ENCODE measurements at places on chromosomes 2 and 18.

DNA sequence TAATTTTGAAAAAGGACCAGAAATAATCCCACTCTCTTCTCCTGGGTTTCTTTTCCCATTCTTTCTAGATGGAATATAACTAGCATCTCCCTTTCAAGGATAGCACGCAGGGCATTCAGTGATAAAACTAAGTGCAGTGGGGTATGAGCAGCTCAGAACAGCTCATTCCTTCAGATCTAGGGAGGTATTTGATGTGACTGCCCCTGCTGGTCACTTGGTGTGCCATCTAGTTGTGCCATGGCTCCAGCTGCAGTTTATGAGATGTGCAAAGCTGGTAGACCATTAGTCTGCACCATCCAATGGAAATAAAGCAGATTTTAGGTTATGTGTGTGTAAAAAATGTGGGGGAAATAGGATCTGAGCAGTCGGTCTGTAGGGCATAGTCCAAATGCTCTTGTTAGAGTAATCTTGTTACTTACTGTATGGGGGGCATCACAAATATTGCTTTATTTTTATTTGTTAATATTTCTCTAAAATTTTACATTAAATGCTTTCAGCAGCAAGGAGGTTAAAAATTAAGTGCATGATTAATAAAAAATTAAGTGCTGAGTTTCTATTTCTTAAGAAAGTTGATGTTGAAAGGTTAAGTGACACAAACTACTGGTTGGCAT, 38.9 kb downstream of the CTAGE1 start:
- no peak for DNase-seq

- no peak for DNase-seq
These were observed 61.4 kb upstream of the RTN4 start for GRCh38 chr2:55111570-55112228.

GRCh38 chr2:172105471-172106107, 2.9 kb upstream of the DLX2 start:
- DNase-seq = no peak

GRCh38 chr2:34705551-34706247, 1106.6 kb upstream of the FAM98A start:
- DNase-seq = no peak

GRCh38 chr2:76491503-76491902, 780.8 kb upstream of the GCFC2 start:
- no peak for DNase-seq

DNA sequence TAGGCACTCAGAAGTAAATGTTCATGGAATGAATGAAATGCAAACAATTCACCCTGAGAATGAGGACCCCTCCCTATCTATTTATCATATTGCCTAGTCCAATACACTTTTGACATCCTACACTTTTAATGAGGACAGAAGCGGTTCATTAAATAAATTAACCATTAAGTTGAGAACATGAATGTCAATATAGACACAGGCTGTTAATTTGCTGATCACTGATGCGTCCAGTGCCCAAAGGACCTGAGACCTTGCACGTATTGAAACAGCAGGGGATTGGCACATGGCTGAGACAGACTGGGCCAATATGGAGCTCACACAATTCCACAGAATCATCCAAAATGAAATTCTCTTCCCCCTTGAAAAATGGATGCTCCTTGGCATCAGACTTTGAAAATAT, 430.0 kb downstream of the SLC4A3 start:
- no peak for DNase-seq

DNA sequence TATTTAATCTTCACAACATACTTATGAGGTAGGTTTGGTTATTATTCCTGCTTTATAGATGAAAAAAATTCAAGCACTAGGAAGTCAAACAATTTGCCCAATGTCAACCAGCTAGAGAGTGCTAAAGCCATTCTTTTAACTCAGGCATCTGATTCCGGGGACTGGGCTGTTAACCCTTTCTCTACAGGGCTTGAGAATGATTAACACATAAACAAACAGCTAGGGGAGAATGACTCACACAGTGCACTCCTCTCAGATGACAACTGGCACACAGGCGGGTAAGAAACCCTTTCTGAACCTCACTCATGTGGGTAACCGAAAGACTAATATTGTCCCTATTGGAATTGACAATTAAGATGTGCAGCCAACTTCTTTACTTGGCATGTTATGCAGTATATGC, 86.3 kb upstream of the FSHR start:
- no peak for DNase-seq

DNA sequence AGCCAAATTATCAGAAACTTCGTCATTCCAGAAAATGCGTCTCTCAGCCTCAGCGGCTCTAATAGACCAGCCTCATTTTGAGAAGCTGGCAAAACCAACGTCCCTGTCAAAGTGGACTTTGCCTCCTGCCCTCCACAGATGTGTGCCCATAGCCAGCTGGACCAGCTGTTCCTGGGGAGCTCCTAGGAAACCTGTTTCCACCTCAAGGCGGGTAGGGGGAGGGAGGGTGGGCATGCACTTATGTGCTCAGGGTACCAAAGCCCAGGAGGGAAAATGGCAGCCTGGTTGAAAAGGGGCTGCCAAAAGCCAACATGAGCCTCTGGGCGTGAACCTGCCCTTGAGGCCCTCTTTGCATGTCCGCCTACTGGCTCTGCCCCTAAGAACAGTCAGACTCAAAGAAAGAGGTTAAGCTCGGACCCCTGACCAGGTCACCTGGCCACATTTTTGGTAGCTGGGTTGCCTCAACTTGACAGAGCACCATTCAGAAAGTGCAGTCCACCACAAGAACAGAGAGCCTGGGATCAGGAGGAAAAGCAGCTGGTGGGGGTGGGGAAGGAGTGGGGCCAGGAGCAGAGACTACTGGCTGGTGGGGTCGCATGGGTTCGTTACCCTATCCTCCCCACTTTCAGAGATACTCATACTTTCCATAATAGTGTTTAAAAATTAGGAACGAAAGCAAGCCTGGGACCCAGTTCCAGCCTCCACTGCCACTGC, 3.5 kb downstream of the PER2 start:
- no peak for DNase-seq

DNA sequence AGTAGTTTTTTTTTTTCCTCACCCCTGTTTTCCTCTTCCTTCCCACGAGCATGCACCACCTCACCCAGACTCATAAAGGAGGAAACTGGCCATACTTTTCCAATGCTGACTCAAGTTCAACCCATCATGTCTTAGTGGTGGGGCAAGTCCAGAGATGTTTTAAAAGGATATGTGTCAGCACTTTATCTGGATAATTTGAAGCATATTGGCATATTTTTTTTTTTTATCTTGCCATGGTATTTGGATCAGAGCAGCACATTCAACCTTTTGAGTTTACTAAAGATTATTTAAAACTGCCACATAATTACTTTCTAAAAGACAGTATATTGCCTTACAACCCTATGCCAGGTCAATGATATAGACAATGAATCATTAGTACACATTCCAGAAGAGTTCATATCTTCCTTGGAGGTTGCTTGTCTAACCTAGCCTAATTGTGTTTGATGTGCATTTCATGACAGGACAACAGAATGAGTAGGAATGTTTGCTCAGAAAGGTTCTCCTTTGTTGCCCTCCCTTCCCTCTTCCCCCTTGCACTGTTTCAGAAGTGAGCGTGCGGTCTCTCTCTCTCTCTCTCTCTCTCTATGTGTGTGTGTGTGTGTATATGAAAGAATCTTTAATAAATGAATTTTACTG, 950.7 kb upstream of the FAM98A start:
- DNase-seq = no peak

GRCh38 chr2:36677386-36677785, 19.1 kb upstream of the VIT start:
- no peak for DNase-seq

DNA sequence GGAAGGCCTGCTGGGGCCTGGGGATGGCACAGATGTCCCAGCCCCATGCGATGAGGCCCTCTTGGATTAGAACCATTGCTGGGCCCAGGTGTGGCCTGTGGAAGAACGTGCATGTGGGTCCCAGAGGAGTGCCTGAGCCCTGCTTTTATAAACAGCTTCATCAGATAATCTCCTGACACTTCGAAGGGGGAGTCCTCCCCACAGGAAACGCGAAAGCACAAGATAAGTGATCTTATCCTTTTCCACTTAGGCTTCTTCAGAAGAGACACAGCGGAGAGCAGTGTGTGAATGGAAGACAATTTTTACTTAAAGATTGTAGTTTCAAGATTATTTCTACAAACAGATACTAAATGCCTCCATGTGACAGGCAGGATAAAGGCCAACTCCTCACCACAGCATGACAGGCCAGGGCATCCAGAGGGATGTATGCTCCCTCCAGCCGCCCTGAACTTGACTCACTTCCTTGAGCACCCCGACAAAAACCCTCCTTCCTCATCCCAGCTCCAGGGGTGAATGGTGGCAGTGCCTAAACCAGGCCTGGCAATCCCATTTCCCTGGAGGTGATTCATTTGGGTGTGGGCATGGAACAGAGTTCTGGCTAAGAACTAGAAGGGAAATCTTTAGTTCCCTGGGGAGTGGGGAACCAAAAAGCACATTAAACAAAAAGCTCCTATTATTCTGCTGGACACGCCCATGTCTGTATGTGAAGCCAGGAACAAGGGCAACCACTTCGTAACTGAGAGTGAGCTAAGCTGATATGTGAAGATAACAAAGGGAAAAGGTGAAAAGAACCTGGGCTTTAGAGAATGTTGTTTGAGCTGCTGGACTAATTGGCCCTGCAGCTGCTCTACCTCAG, 56.2 kb upstream of the TMEM163 start:
- DNase-seq = no peak

- no peak for DNase-seq
These were observed 1752.9 kb upstream of the CELF4 start for GRCh38 chr18:39318462-39318861.

GRCh38 chr2:19746137-19746600, 155.6 kb downstream of the TTC32 start:
- no peak for DNase-seq

DNA sequence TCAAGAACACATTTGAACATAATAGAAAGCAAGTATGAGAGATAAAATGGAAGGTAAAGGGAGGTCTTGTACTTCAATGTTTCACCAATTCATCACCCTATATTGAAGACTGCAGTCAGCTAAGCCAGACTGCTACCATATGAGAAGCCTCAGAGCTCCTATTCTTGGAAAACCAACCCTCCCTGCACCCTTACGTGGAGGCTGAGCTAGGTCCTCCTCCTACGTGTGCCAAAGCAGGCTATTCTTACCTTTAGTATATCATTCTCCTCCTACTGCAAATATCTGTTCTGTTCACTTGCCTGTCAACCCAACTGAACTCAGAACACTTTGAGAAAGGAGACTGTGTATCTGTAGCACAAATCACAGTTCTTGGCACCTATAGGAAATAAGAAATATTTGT, 255.8 kb upstream of the HNRNPA3 start:
- no peak for DNase-seq

DNA sequence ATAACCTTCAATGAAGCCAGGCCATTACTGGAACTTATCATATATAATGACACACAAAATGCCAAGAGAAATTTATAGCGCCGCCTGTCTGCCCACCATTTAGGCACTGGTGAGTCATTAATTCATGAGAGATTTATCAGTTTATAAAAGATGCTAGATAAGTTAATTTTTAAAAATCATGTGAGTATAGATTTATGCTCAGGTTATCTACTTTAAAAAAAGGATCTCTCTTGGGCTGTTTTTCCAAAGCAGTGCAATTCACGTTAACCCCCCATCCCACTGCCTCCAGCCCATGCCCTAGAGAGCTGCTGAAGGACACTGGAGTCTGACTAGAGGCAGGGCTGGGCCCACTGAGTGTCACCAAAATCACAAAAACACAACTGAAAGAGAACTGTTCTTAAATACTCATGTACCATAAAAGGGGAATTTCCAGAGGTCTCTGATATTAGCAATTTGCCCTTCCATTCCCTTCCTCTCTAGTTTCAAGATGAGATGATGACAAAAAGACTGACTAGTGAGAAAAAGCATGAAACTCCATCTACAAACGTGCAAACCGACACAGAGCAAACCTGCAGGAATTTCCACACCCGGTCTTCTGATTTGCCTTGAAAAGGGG, 160.8 kb downstream of the BCL2 start:
- no peak for DNase-seq

GRCh38 chr18:76672627-76673026, 149.7 kb upstream of the ZNF236 start:
- no peak for DNase-seq

- DNase-seq = no peak
These were observed 31.8 kb upstream of the IL1R1 start for GRCh38 chr2:102110596-102111334.

- no peak for DNase-seq
These were observed 76.0 kb upstream of the EPC2 start for GRCh38 chr2:148568597-148568996.

GRCh38 chr2:233247744-233248143, 3.7 kb upstream of the ATG16L1 start:
- no peak for DNase-seq

DNA sequence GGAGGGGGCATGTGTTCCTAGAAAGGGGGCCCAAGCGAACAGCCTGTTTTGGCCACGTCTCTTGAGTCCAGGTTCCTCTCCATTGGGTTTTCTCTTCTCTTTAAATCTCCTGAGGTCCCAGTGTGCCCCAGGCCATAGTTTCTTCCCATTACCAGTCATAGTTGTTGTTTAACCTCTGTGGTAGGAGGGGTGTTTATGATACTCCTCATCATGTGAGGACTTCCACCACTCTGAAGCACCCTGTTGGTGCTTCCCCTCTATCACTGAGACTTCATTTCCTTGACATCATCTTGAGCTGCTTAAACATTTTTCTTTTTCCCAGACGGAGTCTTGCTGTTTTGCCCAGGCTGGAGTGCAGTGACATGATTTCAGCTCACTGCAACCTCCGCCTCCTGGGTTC, 45.9 kb downstream of the WIPF1 start:
- DNase-seq = no peak

DNA sequence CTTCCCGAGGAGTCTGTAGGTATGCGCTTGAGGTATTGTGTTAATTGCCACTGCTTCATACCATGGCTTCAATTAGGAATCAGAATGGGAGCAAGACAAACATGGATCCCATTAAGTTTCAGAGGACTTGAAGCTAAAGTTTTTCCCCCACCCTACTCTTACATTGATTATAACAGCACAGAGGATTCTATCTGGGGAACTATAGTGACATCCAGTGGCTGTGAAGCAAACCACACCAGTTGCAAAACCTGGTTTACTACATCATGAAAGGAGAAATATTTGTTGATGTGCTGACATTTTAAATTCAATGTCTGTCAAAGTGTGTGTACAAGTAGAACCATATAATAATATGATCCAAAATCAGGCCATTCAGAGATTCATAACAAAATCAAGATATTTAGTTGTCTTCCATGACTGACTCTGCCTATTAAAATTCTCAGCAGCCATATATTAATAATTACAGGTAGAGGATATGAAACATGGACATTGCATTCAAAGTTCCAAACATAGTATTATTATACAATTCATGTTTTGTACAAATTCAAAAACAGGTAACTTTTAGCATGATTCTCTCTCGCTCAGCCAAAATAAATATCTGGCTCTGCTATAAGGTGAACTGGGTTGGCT, 82.9 kb downstream of the GRB14 start:
- no peak for DNase-seq

DNA sequence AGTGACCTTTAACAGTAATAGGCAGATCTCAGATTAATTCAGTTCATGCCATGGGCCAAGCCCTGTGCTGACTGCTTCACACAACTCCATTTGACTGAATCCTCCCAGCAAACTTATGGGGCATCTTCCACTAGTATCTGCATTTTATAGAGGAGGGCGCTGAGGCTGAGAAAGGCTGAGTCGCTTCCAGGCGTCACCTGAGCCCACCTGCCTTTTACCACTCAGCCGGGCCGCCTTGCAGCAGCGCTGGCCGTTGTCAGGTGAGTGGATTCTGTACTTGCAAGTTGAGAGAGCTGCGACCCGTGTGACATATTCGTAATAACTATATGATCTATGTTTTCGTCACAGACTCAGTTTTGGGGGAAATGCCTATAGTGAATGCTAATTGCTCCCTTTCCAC, 59.3 kb upstream of the B3GNT7 start:
- peak; percentile 22 for DNase-seq
